GDM1 (cell line): ENCODE measurements at places on chromosomes 1 and 21.

DNA sequence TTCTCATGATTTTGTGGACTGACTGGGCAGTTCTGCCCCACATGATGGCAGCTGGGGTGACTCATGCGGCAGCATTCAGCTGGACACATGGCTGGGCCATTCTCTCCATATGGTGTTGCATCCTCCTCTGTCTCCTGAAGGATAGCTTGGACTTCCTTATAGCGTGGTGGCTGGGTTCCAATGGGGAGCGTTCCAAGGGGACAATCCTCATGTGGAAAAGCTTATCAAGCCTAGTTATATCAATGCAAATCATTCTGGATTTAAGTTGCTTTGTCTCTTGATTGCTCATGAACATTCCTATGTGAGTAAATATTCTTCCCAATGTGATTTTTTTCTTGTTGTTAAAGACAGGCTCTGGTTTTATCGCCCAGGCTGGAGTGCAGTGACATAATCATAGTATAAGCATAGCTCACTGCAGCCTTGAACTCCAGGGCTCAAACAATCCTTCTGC, 13.2 kb upstream of the SLC2A1 start:
- no peak for DNase-seq

DNA sequence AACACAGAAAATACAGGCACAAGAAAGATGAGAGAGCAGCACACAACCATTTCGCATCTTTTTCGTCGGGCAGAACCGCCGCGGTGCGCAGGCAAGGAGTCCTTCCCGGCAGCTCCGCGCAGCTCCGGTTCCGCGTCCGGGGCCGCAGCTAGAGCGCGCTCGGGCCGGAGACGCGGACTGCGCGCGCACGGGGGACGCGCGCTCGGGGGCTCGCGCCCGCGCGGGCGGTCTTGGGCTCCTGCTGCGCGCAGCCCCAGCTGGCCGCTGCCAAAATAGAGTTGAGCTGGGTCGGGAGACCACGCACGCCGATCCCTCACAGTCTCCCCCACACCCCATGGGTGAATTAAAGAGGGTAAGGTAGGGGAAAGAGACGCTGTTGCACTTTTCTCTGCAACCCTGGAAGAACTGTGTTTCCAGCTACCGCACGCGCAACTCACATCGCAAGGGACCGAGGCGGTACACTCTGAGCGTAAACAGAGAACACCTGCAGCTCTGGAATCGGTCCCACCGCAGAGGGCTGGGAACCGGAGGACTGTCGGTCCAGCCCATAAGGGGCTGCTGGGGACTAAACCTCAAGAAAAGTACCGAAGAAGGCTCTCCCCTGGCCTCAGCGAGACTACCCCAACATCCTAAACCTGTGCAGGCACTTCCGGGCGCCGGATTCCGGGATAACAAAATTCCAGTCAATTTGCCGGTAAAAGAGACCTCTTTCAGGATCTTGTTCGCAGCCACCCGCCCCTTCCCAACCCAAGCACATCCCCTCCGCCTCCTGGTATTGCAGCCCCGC, 1.7 kb downstream of the NR5A2 start:
- DNase-seq = peak; percentile 45

DNA sequence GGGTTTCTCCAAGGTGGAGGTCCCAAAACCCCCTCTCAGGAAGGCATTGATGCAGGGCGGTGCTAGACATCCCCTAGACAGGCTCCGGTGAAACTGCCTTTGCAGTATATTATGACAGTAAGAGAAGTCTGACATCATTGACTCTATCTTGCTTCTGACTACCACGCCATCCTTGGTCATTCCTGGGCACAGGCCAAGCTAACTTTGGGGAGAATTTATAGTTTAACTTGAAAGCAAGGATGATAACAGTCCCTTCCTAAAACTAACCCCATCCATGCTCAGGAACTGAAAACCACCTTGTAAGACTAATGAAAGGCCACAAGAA, 30.3 kb downstream of the RSPH1 start:
- DNase-seq = no peak

GRCh38 chr1:34425785-34426184, 249.1 kb downstream of the C1orf94 start:
- DNase-seq = no peak

DNA sequence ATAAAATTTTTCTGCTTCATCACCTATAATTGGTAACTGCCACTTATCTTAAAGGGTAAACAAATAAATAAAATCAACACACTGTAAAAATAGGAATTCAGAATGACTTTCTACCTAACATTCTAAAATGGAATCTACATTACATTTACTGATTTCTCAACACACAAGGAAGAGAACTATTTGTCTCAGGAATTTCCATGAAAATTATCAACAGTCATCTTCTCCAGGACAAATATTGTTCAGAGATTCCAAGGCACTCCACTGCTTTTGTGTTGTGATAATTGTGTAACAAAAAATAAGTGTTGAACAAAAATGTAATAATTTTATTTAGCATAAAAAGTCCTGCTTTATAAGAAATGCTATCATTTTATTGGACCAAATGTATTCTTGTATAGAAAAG, 7.3 kb downstream of the ODF2L start:
- DNase-seq = no peak
